Activated CD4-positive, alpha-beta T cell treated with anti-CD3 and anti-CD28 coated beads, Interleukin-2, amount 50 U/mL, for 16 hours (primary cell): ENCODE measurements at places on chromosomes 5 and 9.

GRCh38 chr9:94639061-94639998 lies at the start of gene FBP1:
TSS of gene FBP1 (minus strand) at chr9:94639518. CDS start at chr9:94639310, 208 bp downstream.
- DNase-seq: peak; percentile 31

DNA sequence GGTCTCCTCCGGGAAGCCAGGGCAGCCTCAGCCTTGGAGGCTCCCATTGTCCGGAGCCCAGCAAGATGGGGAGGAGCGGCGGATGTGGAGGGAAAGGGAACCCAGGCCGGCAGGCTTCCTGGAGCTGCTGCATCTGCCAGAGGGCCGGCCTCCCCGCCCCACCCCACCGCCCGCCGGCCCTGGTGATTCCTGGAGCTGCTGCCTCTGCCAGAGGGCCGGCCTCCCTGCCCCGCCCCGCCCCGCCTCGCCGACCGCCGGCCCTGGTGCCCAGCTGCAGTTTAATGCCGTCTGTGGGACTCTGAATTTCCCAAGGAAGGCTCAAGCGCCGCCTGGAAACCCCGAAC lies 31.6 kb downstream of the EXD3 start:
- DNase-seq: no peak

GRCh38 chr9:127505396-127506116 lies 54.2 kb downstream of the LRSAM1 start:
- peak; percentile 30 for DNase-seq

DNA sequence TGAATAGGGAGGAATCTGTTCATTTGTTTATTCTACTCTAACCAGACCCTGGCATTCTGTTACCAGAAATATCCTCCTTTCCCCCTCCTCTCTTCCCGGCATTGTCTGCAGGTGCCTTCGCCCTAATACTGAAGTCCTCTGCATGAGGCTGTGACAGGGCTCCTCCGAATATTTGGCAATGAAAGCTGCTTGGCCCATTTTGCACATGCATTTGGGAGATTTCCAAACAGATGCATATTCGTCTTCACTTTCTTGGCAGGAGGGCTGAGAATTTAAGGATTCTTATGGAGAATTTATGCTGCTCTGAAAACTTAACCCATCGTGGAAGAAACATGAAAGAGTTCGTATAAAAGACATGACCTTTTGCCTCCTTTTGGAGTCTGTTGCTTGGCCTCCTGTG lies 484.0 kb downstream of the ZNF608 start:
- no peak for DNase-seq

DNA sequence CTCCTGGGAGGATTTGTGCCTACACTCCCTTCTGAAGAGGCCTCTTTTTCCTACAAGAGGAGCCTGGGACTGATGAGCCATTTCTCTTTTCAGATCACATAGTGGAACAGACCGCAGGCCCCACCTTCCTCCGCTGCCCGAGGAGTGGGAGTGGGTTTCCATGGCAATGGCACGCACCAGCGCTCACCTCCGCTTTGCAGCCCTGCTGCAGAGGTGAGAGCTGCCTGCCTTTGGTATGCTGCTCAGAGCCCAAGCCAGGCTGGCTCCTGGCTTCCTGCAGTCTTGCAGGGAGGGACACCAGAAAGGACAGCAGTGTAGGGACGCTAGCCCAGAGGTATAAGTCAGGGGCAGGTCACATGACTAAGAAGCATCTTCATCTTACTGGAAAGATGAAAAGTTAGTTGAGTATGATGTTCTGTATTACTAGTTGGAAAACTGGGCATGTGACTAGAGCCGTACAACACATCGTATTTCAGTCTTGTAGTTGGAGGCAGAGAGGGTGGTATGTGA lies 12.4 kb downstream of the PTTG1 start:
- no peak for DNase-seq

DNA sequence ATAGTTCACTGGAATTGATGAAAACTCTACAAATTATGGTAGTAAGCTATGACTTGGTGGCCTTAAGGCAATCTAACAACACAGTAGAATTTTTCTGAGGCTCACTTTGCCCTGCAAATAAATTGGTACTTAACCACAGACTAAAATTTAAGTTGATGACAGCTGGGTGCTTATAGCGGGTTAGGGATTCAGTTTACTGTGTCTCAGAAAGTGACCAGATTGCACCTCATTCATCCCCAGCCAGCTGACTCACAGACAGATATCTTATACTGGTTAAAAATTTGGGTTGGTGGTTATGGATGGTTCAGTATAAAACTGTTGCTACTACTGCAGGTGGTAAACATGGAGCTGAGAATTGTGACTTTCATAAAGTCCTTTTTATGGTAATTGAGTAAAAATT lies 2.8 kb downstream of the CKS2 start:
- peak; percentile 35 for DNase-seq

DNA sequence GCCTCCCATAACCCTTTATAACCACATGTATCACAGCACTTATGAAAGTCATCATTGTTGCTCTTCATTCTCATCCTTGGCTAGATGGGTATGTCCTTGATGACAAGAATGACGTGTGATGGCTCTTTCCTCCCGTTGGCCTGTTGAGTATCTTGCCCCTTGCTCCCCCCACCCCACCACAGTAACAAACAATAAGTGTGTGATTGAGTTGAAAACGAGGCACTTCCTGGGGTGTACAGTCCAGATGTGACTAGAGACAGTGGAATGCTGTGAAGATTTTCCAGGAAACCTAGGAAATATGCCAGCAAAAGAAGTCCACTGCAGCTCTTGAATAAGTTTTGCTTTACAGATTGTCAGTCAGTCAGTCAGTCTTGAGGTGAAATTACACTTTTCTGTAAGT lies 262.5 kb downstream of the ELAVL2 start:
- DNase-seq: no peak
